ENCODE measurements at places on chromosomes 2 and 18.

GRCh38 chr2:85257359-85257969 is 70.3 kb downstream of the TGOLN2 start:
- DNase-seq, result no peak

GRCh38 chr2:134660626-134661402 is 58.0 kb downstream of the TMEM163 start:
- DNase-seq, result no peak

DNA sequence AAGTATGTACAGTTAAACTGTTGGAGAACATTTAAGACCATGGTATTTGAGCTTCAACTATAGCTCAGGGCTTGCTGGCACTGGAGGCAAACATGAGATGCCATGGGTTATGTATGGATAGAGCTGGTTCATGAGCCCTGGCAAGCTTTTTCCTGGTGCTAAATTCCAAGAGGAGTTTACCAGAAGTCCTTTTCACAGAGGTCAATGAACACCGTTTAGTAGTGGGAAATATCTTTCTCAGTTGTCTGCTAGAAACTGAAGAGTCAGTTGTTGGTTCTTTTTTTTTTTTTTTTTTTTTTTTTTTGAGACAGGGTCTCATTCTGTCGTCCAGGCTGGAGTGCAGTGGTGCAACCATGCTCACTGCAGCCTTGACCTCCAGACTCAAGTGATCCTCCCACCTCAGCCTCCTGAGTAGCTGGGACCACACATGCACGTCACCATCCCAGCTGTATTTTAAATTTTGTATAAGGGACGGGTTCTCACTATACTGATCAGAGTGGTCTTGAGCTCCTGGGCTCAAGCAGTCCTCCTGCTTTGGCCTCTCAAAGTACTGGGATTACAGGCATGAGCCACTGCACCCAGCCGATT is 1.3 kb downstream of the KHK start:
- DNase-seq, result no peak

GRCh38 chr2:217972490-217972889 is 30.3 kb downstream of the TNS1 start:
- DNase-seq, result no peak

DNA sequence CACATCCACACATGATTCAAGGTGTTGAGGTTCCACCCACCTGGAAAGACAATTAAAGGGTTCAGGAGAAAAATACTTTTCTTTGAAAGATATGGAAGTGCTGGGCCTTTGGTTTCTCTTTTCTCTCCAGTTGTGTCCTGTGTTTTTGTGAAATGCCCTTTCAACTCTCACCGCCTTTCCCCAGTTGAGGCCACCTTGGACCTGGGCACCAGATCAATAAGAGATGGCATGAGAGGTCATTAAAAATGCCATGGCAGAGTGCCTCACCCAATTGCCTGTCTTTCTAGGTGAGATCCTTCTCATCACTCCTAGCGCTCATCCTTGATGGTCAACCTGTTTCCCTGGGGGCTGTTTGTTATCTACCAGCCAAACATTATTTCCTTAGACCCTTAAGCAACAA is 453.9 kb downstream of the TSN start:
- no peak for DNase-seq

GRCh38 chr2:168212167-168212566 is 35.2 kb downstream of the STK39 start:
- DNase-seq, result no peak

DNA sequence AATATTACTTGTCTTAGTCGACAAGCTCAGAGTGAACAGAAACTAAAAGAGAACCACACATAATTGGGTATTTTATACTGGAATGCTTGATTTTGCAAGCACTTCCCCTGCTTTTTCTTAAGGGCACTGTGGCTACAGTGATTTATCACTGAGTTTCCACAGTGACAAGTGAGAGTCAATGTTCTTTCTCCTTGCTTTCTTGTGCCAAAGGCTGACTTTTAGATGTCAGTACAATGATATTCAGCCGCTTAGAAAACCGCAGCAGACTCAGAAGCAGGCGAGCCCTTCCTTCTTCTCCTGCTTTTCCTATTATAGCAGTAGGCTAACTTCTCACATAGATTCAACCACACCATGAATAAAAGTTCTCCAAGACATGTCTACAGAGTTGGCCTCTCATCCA is 1603.6 kb upstream of the NXPH2 start:
- no peak for DNase-seq

GRCh38 chr2:121063471-121063870 is 221.5 kb downstream of the TFCP2L1 start:
- no peak for DNase-seq

GRCh38 chr2:172922815-172923214 is 152.8 kb upstream of the MAP3K20 start:
- no peak for DNase-seq

DNA sequence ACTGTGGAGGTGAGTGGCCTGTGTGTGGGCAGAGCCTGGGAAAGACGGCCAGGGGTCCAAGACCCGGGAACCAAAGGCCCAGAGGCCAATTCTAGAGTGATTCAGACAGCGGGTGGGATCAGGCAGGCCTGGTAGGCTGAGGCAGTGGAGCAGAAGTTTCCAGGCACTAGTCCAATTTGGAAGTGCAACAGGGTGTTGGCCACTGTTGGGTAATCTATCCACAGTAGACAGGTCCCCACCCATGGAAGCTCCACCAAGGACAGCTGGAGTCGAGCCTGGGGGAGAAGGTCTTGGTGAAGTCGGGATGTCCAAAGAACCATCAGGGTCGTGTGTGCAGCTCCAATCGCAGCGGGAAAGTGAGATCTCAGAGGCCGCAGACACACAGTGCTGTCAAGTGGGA is 125.8 kb upstream of the COPS8 start:
- no peak for DNase-seq

DNA sequence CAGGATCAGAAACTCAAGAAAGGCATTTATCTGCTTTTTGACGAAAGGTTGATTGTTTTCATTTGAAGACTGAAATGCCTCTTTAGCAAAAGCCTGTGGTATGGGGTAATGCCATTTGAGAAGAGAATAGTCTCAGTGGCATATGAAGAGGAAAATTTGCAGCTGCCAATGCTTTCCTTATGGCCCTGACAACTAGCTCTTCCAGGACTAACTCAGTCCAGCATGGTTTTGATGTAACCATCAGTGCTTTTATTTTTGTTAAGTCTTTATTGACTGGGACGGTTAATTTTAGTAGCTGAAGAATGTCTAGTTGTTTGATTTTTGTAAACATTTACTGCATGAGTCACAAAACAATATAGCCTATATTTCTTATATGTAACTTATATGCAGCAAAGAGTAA is 158.4 kb downstream of the LNPK start:
- no peak for DNase-seq

- peak; percentile 22 for DNase-seq
Observed at GRCh38 chr2:1749489-1750119, 5.3 kb upstream of the PXDN start.
